Kidney (tissue), 22 donors: ENCODE measurements at places on chromosomes 3 and 15. TPM values are rescaled to one million over a fixed set of nuclear protein-coding genes. Genes with fewer than 3 reads are reported as not detected.

PIGBOS1 gene
- polyA plus RNA-seq = 21.0 TPM

ROPN1 gene
- polyA plus RNA-seq = not detected

- DNase-seq = no peak
Measured at GRCh38 chr15:80999623-81000036, 1.1 kb upstream of the TLNRD1 start.

DNA sequence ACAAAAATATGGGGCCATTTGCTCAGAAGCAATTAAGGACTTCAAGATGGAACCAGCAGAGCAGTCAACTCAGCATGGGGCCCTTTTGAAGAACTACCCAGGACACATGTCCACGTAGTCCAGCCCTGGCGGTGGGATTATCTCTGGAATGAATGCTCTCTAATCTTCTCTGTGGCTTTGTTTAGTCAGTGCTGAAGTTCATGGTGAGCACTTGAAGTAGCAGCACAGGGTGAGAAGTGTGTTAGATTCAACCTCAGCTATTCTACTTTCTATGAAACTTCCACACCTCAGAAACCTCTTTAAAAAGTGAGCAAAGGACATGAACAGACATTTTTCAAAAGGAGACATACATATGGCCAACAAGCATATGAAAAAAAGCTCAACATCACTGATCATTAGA lies 74.4 kb downstream of the THRB start:
- no peak for DNase-seq

DNA sequence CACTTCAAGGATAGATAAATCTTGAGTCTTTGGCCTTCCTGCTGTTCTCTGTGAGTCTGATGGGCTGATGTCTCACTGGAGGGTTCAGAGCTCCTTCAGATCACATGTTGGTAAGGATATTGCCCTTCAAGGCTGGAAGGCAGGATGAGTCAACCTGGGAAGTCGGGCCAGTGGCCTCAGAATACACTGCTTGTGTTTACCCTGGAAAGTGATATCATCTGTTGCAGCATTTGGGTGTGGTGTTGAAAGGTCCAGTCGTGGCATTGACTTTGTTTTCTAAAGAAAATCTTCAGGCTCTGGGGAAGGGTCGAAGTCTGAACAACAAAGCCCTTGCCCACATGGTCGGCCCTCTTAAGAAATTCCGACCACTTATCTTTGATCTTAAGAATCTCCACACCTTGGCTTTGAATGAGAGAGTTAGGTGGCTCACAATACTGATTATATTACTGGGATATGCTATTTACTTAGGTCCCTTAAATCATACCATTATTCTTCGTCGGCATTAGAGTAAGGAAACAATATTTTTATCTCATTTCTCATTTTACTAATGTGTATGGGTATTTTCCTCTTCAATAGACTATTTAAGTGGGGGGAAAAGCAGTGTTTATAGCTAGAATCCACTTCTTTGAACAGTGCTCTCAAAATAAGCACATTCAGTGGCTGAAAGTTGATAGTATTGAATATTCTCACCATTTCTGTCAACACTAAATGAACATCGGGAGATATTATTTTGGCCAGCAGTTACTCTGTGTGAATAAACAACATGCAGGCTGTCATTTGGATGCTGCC lies 303.9 kb upstream of the RASGRP1 start:
- no peak for DNase-seq

- DNase-seq = no peak
Measured at GRCh38 chr3:69646287-69647067, 92.8 kb upstream of the MITF start.

GRCh38 chr3:46706771-46707582 lies 5.8 kb downstream of the TMIE start:
- peak; percentile 43 for DNase-seq

- no peak for DNase-seq
Measured at GRCh38 chr3:14494279-14494972, 45.7 kb downstream of the GRIP2 start.

DNA sequence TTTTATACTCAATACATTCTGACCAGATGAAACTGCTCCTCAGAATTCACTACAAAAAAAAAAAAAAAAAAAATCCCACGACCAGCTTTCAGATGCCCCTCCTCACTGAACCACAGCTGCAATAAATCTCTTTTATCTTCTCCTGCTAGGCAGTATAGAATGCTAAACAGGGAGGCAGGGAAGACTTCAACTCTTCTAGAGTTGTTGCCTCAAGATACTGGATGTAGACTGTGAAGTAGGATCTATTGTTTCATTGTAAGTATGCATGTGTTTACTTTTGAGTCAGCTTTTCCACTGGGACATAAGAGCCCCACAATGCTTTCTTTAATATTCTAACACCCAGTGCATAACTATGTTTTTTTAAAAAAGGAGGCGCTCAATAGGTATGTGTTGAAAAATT lies 401.4 kb downstream of the TBL1XR1 start:
- DNase-seq = no peak

DNA sequence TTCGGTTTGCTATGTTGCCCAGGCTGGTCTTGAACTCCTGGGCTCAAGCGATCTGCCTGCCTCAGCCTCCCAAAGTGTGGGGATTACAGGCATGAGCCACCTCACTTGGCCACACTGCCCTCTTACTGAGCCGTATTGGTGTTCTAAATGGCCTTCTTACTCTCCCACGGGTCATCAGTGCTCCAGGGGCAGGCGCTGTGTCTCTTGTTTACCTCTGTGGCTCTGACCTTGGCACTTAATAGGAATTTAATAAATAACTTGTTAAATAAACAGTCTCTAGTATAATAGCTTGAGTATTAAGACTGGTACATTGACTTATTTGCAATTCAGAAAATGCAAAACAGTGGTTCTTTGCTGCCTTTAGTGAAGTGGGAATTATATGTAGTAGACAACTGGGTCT lies 13.7 kb downstream of the FLNB start:
- no peak for DNase-seq

DNA sequence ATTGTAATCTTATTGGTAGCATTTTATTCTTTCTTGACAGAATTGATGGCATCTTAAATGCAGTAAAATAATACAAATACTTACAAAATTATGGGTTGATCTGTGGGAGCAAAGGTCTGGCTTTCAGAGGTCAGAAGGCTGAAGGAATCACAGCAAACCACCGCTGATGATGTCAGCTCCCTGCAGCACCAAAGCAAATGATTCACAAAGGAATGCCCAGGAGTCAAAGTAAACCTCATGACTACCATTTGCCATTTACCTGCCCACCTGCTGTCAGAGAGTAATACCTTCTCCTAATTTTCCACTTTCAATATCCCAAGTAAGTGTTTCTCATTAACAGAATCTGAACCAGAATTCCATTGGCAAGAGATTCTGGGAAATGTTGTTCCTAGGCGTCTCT lies 46.1 kb downstream of the CPA3 start:
- DNase-seq = no peak

DNA sequence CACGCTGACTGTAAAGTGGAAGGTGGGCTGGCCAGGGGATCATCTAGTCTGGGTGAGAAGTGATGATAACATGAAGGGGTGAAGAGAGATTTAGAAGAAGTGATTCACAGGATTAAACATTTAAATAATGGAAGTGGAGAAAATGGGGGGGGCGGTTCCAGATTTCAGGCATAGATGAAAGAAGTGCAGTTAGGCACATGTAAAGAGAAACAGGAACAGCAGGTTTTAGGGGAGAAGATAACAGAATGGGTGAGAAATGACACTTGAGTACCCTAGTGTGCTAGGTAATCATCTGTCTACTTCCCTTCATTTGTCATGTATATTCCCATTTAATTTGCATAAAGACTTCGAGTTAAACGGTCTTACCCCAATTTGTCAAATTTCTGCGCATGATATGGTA lies 15.3 kb downstream of the B3GNT5 start:
- no peak for DNase-seq

- no peak for DNase-seq
Measured at GRCh38 chr3:124784686-124785382, 54.6 kb downstream of the UMPS start.
